Naive B cell (primary cell): ENCODE measurements at places on chromosomes 5 and 9.
A peak's percentile ranks its signal among the peaks of the same experiment; 100 is the strongest.

DNA sequence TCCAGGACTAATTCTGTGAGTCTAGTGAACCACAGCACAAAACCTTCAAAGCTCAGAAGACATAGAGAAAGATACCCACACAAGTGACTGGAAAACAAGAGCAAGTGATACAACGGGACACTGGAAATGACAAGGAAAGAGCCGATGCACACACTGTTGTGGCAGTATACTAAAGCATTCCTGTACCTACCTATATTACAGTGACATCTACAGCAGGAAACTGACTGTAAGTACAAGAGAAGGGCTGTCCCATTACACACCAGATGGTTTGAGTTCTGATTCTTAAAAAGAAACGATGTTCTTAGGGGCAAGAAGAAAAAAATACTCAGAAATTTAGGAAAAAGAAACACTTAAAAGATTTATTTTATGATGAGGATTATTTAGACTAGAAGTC, 18.5 kb downstream of the TMEM245 start:
- DNase-seq, result no peak

GRCh38 chr5:116442931-116443551, 131.6 kb downstream of the SEMA6A start:
- no peak for DNase-seq

GRCh38 chr5:63553073-63553472, 409.2 kb downstream of the HTR1A start:
- no peak for DNase-seq

- no peak for DNase-seq
Measured at GRCh38 chr5:168830833-168831232, 251.7 kb upstream of the PANK3 start.

- no peak for DNase-seq
Measured at GRCh38 chr9:112061152-112061740, 113.9 kb downstream of the SUSD1 start.

- no peak for DNase-seq
Measured at GRCh38 chr9:79395755-79396154, 176.0 kb upstream of the TLE4 start.

GRCh38 chr5:9537223-9538141, 8.4 kb downstream of the SEMA5A start:
- DNase-seq, result no peak

DNA sequence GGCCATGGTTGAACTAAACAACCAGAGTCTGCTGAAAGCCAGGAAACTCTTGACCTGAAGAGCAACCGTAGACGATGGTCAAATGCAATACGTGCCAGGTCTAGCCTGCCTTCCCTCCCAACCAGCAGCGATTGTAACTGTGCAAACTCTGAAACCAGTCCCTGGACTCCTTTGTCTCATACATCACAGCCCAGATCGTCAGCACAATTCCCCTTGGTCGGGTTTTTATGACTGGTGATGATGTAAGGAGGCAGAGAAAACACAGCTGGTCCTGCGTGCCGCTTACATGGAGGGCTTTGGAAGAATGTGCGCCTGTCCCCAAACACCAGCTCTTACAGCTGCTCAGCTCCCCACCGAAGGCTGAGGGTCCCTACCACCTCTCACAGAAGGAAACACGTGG, 24.6 kb downstream of the SMIM23 start:
- DNase-seq, result no peak

DNA sequence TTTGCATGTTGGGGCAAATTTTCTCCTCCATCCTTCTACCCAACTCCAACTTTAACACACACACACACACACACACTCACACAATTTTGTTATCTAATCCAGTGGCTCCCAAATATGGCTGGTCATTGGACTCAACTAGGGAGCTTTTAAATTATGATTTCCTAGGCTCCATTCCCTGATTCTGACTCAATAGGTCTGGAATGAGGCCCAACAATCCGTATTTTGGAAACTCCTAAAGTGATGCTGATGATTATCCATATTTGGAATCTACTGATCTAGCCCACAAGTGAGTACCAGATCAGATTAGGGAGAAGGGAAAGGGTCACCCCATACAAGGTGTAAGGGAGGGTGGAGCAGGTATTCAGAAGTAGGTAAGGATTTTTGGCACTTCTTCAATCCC, 309.7 kb downstream of the TLE1 start:
- DNase-seq, result no peak

DNA sequence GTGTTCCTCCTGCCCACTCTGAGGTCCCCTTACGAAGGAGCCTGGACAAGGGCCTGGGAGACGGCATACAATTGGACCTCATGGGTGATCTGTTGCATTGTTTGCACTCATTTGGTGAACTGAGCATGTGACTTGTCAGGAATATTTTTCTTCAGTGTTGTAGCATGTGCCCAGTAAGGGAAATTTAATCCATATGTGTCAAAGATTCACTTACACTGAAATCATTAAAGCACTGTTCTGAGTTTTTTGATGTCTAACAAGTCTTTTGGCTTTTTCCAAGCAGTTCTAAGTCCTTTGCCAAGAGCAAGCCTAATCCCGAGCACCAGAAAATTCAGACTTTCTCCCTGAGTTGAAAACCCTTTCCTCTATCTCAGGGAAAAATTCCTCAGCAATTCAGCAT, 61.6 kb upstream of the RPS23 start:
- no peak for DNase-seq

DNA sequence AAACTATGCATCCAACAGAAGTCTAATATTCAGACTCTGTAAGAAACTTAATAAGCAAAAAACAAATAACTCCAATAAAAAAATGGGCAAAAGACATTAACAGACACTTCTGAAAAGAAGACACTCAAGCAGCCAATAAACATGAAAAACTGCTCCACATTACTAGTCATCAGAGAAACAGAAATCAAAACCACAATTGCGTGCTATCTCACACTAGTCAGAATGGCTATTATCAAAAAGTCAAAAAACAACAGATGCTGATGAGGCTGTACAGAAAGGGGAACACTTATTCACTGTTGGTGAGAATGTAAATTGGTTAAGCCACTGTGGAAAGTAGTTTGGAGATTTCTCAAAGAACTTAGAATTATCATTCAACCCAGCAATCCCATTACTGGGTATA, 101.2 kb upstream of the TRIM32 start:
- no peak for DNase-seq

- no peak for DNase-seq
Measured at GRCh38 chr9:20782289-20782688, 98.2 kb downstream of the FOCAD start.

DNA sequence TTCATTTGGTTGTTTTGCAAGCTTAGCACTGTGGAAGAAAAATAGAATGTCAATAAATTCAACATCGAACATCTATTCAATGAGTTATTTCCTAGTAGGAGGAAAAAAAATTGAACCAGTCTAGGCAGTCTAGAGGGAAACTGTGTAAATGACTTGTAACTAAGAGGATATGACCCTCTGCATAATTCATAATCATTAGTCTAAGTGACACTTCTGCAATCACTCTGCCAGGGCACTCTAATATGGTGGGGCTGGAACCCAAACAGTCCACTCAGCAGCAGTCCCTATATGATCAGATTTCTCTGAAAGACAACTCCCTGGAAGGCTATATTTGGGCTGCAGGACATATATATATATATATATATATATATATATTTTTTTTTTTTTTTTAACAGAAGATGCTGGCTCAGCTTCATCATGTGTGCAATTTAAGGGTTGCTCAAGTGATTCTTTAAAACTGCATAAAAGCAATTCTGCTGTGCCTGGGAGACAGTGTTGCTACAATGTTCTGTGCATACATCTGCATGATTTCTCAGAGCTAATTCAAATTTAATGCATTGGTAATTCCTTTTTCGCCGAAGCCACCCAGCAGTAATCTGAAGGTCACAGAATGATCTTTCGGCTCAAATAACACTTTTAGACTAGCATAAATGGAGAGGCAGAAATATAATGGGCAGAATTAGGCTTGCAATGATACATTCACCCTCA, 482.1 kb upstream of the ZNF608 start:
- DNase-seq, result no peak

DNA sequence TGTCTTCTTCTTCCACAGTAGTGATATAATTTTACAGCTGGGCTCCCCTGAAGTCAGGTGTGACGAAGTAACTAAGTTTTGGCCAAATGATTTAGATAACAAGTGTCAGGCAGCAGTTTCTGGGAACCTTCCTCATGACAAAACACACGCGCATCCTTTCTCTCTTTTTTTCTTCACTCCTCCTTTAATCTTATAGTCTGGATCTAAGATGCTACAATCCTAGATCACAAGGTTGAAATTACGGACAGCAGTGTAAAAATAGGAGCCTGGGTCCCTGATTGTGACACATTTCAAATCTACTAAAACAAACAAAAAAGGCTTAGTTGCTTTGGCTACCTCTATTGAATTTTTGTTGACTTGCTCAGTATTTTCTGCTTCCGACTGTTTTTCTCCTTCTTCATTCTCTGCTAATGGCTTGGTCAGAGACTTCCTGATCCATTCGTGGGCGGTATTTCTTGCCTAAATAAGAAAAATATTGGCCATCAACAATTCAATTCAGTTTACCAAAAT, 36.1 kb downstream of the FAM114A2 start:
- no peak for DNase-seq

DNA sequence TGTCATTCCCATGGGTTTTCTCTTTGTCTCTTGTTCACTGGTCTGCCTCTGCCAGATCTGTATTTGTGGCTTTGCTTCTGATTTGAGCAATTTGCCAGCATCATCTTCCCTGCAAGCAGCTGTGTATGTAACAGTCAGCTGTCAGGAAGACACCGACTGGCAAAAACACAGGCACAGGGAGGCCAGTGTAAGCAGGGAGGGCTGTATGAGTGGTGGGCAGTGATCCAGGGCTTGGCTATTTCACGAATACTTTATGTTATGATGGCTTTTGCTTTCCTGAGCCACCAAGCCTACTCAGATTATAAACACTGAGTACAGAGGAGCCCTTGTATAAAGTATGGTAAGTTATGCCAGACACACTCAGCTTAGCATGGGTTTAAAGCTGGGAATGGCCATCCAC, 11.6 kb downstream of the BNIP1 start:
- DNase-seq, result no peak

DNA sequence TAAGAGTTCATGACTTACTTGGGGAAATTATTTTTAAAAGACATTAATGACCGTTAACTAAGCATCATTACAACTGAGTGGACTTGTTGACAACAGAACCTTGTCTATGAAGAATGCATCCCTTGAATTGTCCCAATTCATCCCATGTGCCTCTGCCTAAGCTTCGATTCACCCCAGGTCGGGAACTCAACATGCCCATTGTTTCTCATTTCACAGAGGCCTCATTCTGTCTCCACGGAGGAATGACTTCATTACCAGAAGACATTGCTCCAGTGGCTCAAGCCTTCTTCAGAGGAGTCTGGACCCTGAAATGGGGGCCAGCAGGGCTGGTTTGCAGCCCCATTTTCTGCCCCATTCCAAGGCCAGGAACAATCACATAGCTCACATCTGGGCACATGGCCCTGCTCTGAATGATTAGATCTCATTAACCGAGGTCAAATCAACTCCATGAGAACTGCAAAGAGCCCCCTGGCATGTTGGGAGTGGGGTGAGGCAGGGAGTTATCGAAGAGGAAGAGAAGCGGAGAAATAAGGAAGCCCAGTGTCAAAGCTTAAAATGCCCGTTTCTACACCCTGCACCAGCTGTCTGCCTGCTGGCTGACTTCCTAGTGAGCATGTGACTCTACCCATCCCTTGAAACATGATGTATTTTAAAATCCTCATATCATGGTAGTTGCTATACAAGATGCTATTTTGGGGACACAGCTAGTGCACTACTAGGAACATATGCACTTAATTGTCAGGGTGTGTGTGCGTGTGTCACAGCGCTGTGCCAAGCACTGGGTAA, 137.3 kb downstream of the LHFPL2 start:
- peak; percentile 2 for DNase-seq

- no peak for DNase-seq
Measured at GRCh38 chr9:114054191-114054690, 23.9 kb downstream of the AMBP start.

- no peak for DNase-seq
Measured at GRCh38 chr5:7869474-7870136, 657 bp downstream of the MTRR start.

DNA sequence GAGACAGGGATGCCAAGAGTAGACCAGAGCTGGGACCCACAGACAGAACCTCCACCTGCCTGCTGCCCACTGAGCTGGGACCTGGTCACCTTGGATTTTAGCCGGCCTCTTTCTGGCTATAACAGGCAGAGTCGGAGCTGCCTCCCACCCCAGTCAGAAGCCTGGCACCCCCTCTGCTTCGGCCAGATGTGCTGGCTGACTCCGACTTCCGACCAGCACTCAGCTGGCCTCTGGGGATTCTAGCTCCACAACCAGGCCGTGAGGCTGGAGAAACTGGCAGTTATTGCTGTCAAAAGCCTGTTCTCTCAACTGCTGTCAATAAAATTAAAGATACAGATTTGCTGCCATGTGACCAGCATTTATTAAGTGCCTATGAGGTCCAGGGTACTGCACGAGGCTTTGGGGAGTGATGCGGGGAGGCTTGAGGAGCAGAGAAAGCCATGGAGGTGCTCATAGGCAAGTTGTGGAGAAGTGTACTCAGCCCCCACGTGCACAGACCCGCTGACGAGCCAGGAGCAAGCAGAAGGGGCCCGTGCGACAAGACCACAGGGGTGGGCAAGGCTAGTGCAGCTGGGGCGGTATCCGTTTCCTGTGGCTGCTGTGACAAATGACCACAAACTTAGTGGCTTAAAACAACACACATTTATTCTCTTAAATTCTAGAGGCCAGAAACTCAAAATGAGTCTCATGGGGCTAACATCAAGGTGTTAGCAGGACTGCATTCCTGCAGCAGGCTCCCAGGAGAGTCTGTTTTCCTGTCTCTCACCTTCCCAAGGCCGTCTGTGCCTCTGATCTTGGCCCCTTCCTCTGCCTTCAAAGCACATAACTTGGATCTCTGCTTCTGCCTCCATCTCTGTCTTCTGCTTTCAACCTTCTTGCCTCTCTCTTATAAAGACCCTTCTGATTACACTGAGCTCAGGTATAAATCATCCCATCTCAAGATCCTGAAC, 13.1 kb downstream of the GFI1B start:
- no peak for DNase-seq
